ENCODE measurements at places on chromosomes 3 and 15. TPM values are rescaled to one million over a fixed set of nuclear protein-coding genes. Genes with fewer than 3 reads are reported as not detected.

The GOLGA6L10 gene
- 0.65 TPM for total RNA-seq

The MGA gene
- total RNA-seq, result 59.7 TPM

The THRB gene
- 0.23 TPM for total RNA-seq

The PPP1R14D gene
- total RNA-seq, result not detected

The SLC28A2 gene
- not detected for total RNA-seq

The TAGLN3 gene
- 0.19 TPM for total RNA-seq

The ENTPD3 gene
- 0.09 TPM for total RNA-seq

The ANAPC13 gene
- total RNA-seq, result 87.0 TPM

The PRRT3 gene
- 0.84 TPM for total RNA-seq

The CATSPER2 gene
- 0.33 TPM for total RNA-seq

The ZNF501 gene
- 5.4 TPM for total RNA-seq

The DUOXA2 gene
- total RNA-seq, result not detected

The ATP11B gene
- 111 TPM for total RNA-seq

The EOMES gene
- not detected for total RNA-seq

The TLE3 gene
- total RNA-seq, result 38.3 TPM

The AP3B2 gene
- 0.17 TPM for total RNA-seq

The GPR160 gene
- total RNA-seq, result 11.2 TPM

The ITIH1 gene
- total RNA-seq, result not detected

The LMAN1L gene
- not detected for total RNA-seq

The FAM107A gene
- 2.9 TPM for total RNA-seq

The FOXB1 gene
- total RNA-seq, result not detected

The GOLGA6L7 gene
- total RNA-seq, result not detected

The TRIM42 gene
- not detected for total RNA-seq

The ALAS1 gene
- total RNA-seq, result 51.7 TPM

The WDR93 gene
- not detected for total RNA-seq

The KNG1 gene
- not detected for total RNA-seq

The RLBP1 gene
- not detected for total RNA-seq

The GPR62 gene
- total RNA-seq, result not detected

The FSTL1 gene
- total RNA-seq, result 524 TPM

The CCR8 gene
- total RNA-seq, result not detected

The RBSN gene
- total RNA-seq, result 28.2 TPM

The SIDT1 gene
- 0.09 TPM for total RNA-seq

The FGD5 gene
- 196 TPM for total RNA-seq

The NDN gene
- 40.3 TPM for total RNA-seq

The MKRN2OS gene
- total RNA-seq, result not detected

The GYG1 gene
- 38.6 TPM for total RNA-seq

The DISP2 gene
- 0.17 TPM for total RNA-seq

The ARRDC4 gene
- total RNA-seq, result 3.1 TPM

The GOLGA8S gene
- total RNA-seq, result not detected

The CLDN18 gene
- not detected for total RNA-seq

The UBA7 gene
- 58.5 TPM for total RNA-seq

The CD80 gene
- 0.17 TPM for total RNA-seq

The IL20RB gene
- total RNA-seq, result 0.60 TPM

The ADPGK gene
- total RNA-seq, result 51.6 TPM

The TLR9 gene
- total RNA-seq, result under 0.01 TPM

The XCR1 gene
- not detected for total RNA-seq

The SCAMP5 gene
- total RNA-seq, result 11.6 TPM

The ST3GAL6 gene
- 30.1 TPM for total RNA-seq
